ENCODE measurements at places on chromosomes 1 and 21.

GRCh38 chr1:94463765-94464330, 45.7 kb downstream of the ABCD3 start:
- DNase-seq = no peak

DNA sequence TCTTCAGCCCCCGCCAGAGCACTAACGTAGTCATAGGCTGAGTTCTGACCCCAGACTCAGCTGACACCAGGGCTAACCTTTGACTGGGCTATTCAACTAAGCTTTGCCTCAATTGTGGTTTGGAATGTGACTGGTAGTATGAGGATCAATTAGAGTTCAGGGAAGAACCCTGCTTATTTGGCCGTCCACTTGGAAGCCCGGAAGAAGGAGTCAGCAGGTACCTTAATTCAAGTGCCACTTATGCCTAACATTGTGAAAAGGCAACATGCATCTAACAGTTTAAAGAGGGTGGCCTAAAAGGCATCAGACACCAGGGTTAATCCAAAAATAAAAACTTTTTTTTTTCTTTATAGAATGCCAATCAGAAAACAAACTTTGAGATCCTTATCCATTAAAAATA, 92.3 kb downstream of the BEND5 start:
- DNase-seq = no peak

- DNase-seq = no peak
These were observed 226.7 kb upstream of the RUNX1 start for GRCh38 chr21:35275776-35276175.

DNA sequence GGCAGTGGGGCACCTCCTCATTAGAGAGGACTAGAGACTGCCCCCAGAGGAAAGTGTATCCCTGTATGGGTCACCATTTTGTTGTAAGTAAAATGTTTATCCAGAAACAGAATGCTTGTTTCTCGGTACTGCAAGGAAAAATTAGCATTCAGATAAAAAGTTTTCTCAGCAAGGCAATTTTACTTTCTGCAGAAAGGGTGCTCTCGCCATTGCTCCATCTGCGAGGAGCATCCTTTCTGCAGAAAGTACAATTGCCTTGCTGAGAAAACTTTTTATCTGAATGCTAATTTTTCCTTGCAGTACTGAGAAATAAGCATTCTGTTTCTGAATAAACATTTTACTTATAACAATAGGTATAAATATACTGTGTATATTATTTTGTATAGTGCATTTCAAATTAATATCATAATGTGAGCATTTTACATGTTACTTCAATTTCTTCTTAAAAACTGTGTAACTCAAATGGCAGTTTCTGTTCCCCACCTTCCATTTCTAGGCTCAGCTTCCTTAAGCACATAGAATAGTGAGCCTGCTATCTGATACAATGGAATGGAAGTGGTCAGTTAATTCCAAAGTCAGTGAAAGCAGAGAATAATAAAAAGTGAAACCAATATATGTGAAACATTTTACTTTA, 76.5 kb upstream of the DESI2 start:
- no peak for DNase-seq

DNA sequence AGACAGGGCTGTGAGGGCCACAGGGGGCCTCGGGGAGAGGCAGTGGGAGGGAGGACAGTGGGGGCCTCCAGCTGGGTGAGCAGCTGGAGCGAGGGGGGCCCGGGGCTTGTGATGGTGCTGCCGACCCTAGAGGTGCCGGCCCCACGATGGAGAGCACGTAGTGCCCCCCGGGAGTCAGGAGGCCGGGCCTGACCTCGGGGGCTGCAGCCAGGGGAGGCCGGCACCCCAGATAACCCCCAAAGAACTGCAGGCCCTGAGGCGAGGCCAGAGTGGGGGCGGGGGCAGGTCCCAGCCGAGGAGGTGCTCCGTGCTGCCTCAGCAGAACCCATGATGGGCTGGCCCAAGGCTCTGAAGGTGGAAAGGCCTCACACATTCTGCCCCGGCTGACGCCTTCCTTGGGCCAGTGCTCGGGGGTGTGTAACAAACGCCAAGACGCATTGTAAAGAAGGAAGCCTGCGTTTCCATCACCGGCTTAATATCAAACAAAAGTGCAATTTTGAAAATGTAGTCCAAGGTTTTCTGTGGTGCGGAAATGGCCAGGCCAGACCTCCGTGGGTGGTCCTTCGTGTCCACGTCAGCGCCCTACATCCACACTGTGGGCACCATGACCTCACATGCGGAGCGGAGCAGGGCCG, 55.2 kb downstream of the COL6A1 start:
- no peak for DNase-seq
